Adrenal gland (tissue), 19 donors: ENCODE measurements at places on chromosomes 2 and 18. TPM values are rescaled to one million over a fixed set of nuclear protein-coding genes. Genes with fewer than 3 reads are reported as not detected.

DNA sequence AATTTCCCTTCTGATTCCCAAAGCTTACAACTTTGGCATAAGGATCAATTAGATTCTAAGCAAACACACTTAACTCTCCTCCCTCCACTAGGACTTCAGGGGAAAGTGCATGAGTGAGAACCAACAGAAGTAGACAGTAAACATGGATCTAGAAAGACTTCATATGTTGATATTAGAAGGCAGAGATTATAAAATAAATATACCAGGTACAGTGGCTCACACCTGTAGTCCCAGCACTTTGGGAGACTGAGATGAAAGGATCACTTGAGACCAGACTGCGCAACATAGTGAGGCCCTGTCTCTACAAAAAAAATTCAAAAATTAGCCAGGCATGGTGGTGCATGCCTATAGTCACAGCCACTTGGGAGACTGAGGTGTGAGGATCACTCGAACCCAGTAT, 15.9 kb downstream of the NBEAL1 start:
- no peak for DNase-seq
- H3K4me3 ChIP-seq = no peak overlapping the region
- no peaks in the 10 kb centered on the region for H3K4me1 ChIP-seq
- H3K27ac ChIP-seq = no peak overlapping the region

DNA sequence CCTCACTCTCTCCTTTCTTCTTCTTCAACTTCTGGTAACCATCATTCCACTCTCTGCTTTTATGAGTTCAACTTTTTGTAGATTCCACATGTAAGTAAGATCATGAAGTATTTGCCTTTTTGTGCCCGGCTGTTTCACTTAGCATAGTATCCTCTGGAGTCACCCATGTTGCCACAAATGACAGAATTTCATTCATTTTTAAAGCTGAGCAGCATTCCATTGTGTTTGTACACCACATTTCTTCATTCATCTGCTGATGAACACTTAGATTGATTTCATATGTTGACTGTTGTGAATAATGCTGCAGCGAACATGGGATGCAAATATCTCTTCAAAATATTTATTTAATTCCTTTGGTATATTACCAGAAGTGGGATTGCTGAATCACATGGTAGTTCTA, 133.6 kb upstream of the ERBB4 start:
- no peaks in the 10 kb centered on the region for H3K4me1 ChIP-seq
- no peak overlapping the region for H3K4me3 ChIP-seq
- H3K36me3 ChIP-seq = no peaks in the 10 kb centered on the region
- DNase-seq = no peak
- H3K27ac ChIP-seq = no peak overlapping the region

DNA sequence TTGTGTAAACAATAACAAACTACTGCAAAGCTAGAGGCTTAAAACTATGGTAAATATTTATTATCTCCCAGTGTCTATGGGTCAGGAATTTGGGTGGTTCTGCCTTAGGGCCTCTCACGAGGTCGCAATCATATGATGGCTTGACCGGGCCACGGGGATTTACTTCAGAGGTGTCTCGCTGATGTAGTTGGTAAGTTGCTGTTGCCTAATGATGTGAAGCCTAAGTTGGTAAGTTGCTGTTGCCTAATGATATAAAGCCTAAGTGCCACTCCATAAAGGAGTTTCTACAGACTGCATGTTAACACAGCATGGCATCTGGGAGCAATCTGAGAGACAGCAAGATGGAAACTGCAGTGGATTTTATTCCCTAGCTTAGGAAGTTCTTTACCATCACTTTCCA, 35.8 kb downstream of the FMNL2 start:
- DNase-seq = no peak
- H3K4me1 ChIP-seq = peaks cover 35% of the 10 kb centered on the region
- H3K27ac ChIP-seq = no peak overlapping the region
- H3K27me3 ChIP-seq = no peaks in the 10 kb centered on the region

GRCh38 chr2:46332686-46333281, 35.6 kb downstream of the EPAS1 start:
- H3K4me1 ChIP-seq = peaks cover 74% of the 10 kb centered on the region
- DNase-seq = no peak
- H3K27ac ChIP-seq = peak overlapping the region; percentile 75
- no peak overlapping the region for H3K4me3 ChIP-seq

GRCh38 chr2:240637901-240638345, 12.6 kb downstream of the GPR35 start:
- no peak overlapping the region for H3K4me3 ChIP-seq
- H3K4me1 ChIP-seq = no peaks in the 10 kb centered on the region

Gene ANKAR
- 2.4 TPM for polyA plus RNA-seq

DNA sequence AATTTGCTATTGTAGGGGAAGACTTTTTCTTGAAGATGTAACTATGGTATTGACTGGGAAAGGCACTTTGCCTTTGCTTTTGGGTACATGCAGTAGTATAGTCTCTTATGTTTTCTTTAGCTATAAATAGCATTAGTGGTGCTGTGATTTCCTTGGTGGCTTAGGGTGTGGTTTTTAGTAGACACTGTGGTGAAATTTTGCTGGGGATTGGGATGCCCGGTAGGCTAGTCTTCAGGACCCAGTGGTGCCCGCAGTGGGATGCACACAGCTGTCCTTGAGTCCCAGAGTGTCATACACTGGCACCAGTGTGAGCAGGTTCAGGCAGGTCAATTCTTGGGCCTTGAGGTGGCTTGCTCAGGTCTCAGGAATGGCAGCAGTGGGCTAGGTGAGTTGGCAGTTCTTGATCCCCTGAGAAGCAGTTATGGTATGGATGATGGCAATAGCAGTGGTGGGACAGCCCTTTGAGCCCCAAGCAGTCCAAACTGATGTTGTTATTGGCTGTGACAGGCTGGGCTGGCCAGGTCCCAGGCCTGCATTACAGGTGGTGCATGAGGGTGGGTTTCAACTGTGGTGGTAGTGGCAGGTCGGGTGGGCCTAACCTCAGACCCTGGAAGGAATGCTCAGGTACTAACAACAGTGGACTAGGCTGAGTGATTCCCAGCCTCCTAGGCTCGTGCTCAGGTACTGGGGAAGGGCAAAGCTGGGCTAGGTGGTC, 124.3 kb downstream of the XRCC5 start:
- no peak overlapping the region for H3K4me3 ChIP-seq
- H3K36me3 ChIP-seq = no peaks in the 10 kb centered on the region
- H3K4me1 ChIP-seq = no peaks in the 10 kb centered on the region
- H3K27me3 ChIP-seq = no peaks in the 10 kb centered on the region
- no peak overlapping the region for H3K27ac ChIP-seq
- no peak for DNase-seq

GRCh38 chr18:62018034-62018758, 125.4 kb upstream of the RNF152 start:
- no peak overlapping the region for H3K4me3 ChIP-seq
- peak; percentile 15 for DNase-seq
- no peaks in the 10 kb centered on the region for H3K27me3 ChIP-seq
- no peaks in the 10 kb centered on the region for H3K4me1 ChIP-seq
- H3K36me3 ChIP-seq = no peaks in the 10 kb centered on the region
- H3K27ac ChIP-seq = no peak overlapping the region
